Fibroblast of skin of left biceps (primary cell): ENCODE measurements at places on chromosomes 3 and 15.

GRCh38 chr3:128152419-128153155, 694 bp upstream of the EEFSEC start:
- DNase-seq: no peak

GRCh38 chr3:177824190-177824786, 627.0 kb upstream of the TBL1XR1 start:
- DNase-seq: no peak

DNA sequence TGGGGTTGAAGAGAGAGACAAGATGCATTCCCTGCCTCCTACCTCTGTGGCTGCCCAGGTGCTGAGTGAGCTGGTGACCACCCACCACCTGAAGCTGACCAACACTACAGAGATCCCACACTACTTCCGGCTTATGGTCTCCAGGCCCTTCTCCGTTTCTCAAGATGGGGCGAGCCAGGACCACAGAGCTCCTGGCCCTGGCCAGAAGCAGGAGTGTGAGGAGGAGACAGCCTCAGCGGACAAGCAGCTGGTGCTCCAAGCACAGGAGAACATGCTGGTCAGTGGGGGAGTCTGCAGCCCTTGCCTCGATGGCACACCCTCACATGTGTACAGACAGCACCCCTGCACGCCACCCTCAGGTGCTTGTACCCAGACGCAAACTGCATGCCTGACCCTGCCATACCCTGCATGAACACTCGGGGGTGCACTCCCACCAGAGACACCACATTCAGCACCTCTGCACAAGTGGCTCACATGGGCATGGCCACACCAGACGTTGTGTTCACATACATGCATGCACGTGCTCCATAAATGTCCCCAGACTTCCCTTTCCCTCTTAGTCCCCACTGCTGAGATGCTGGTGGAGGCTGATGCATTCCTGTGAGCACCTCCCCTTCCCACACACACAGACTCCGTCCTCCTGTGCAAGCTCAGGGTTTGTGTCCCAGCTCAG, 19.0 kb downstream of the ACAA1 start:
- DNase-seq: no peak

DNA sequence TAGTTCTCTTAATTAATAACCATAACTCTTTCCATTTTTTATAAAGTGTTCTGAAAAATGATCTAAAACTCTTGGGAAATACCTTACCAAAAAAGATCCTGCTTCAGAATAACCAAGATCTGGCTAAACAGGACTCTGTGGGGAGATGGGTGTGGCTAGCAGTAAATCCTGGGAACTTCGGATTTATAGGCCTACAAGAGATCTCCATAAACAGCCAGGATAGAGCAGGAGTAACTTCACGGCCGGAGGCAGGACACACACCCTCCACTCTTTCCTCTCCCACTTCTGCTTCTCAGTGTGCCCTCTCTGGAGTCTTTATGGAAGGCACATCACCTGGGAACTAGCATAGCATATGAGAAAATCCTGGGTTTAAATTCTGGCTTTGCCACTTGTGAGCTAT, 309.4 kb upstream of the SOX2 start:
- no peak for DNase-seq

DNA sequence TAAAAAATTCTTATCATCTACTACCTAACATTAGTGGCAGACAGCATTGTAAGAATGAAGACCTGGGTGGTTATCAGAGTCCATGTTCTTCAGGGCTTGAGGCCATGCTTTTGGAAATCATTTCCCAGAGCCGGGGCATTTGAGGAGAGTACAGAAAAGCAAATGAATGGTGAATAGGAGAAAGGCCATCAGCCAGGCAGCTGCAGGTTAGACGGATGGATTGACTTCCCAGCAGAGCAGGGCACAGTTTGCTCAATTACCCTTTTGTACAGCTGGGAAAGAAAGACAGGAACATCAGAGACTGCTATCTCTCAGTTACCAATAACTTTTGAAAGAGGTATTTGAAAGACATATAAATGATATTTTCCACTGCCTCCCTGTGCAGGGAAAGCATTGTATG, 135.6 kb downstream of the ALCAM start:
- no peak for DNase-seq
